ENCODE measurements at places on chromosomes 2 and 18.

DNA sequence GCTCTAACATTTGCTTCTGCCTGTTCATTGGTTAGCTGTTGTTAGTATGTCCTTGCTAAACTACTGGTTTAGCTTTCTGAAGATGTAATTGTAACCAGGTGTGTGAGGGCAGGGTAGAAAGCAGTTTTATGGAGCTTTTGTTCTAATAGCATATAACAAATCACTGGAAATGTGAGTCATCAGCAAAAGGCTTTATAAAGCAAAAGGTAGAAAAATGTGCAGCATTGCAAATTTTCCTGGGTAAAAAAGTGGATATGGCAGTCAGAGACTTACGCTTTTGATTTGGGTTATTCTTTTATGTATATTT is 85.3 kb downstream of the ZNF407 start:
- DNase-seq: no peak

DNA sequence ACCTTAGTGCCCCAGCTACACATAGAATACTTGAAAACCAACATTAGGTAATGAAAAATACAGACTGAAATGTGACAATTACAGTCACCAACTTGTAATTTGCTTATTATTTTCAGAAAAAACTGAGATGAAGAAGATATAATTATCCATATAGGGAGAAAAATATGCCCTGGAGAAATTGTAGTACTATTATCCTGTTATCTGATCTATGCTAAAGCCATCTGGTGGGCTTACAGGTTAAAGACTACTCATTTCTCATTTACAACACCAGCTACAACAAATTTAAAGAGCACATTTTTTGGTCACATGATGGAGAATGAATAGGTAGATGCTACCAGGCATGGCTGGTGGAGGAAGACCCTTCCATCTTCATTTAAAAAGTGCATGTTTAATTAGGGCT is 79.6 kb upstream of the NYAP2 start:
- no peak for DNase-seq

DNA sequence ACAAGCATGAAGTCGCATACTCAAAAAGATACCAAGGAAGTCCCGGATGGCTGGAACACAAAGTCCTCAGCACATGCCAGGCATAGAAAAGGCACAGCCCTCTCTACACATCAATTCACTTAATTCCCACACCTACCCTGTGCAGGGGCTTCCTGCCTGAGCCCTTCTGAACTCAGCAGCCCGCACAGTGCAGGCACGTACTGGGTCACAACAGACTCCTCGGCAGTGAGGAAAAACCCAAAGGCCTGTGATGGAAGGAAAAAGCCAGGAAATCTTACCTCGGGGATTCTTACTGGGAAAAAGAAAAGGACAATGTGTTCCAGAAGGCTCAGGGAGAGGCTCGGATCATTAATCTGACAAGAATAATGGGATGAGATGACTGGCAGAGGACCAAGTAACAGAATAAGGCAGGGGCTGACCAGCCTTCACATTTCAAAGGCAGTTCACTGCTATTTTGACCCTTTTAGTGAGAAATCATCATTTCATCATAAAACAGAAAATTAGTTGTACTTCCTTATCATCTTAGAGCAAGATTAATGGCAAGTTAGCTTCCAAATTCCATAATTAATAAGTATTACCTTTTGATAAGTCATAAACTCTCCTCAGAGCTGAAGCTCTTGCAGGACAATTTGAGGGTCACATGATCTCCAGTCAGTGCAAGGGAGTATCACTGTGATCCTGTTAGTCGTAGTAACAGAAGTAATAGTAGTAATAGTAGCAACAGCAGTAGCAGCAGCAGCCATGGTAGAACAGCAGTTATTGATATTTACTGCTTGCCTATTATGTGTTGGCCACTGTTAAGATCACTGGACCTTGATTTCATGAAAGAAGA is 87.4 kb downstream of the STK39 start:
- DNase-seq: no peak

- DNase-seq: no peak
Measured at GRCh38 chr2:201952187-201952586, 81.5 kb upstream of the FZD7 start.

DNA sequence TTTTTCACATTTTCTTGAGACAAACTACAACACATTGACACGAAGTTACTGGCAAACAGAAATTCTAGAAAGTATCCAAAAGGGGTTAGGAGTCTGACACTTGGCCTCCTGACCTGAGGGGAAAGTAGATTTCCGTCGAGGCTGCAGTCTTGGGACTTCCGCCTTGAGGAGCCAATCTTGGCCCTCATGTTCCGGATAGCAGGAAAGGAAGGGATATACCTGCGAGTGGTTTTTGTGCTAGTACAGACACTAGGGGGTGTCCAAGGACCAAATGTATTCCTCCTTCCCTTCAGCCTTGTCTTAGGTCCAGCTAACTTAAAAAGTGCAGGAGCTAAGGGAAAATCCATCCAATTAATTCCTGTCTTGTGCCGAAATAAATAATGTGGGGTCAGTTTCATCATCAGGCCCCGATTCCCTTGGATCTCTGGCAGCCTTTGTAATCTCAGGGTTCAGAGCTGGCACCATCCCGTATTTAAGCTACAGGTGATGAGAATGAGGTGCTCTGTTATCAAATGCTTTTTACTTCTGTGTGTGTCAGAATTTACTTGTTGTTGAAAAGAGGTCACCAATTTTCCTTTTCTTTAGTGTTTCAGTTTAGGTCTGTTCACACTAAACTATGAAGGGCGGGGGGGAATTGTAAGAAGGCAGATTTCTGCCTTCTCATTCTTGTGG is 330.2 kb upstream of the FANCL start:
- no peak for DNase-seq

- no peak for DNase-seq
Measured at GRCh38 chr2:48045613-48046012, 139.3 kb upstream of the FBXO11 start.

- no peak for DNase-seq
Measured at GRCh38 chr2:130729322-130730299, 741 bp downstream of the GPR148 start.

DNA sequence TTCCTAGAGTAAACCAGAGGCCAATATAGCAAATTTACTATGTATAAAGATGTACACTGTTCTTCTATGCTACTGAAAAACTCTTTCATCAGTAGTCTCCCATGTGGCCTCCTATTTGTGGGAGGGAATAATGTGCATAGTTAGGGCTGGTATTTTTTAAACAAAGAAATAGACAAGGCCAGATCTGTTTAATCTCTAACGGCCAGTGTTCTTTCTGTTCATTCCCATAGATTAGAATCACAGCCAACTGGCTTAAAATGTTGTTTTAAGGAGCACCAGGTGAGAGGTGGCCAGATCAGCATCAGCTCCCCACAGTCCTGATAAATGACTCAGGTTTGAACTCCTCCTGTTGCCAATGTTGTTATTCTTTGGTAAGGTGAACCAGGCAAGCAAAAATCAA is 12.1 kb downstream of the LYPD6 start:
- DNase-seq: no peak

GRCh38 chr18:23094411-23095190 is 40.7 kb upstream of the CABLES1 start:
- DNase-seq: no peak

GRCh38 chr2:201464547-201464946 is 13.0 kb downstream of the STRADB start:
- DNase-seq: no peak

GRCh38 chr2:97845133-97845532 is 131.8 kb downstream of the ZAP70 start:
- no peak for DNase-seq

DNA sequence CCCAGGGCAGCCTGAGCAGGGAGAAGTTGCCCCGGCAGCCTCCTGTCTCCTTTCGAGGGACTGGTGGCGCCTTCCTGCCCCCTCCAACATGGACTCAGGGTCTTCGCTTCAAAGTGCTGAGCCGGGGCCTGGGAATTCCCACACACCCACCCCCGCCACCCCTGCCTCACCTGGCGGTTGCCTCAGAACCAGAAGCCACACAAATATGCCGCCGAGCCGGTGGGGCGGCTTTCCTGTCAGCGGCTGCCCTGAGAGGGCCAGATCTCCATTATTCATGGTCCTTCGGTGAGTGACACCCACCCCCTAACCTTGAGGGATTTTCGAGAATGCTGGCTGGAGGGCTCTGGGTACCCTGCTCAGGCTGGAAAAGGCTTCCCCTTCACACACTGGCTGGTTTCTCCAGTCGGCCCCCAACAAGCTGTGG is 71.7 kb downstream of the SMAD7 start:
- DNase-seq: no peak

DNA sequence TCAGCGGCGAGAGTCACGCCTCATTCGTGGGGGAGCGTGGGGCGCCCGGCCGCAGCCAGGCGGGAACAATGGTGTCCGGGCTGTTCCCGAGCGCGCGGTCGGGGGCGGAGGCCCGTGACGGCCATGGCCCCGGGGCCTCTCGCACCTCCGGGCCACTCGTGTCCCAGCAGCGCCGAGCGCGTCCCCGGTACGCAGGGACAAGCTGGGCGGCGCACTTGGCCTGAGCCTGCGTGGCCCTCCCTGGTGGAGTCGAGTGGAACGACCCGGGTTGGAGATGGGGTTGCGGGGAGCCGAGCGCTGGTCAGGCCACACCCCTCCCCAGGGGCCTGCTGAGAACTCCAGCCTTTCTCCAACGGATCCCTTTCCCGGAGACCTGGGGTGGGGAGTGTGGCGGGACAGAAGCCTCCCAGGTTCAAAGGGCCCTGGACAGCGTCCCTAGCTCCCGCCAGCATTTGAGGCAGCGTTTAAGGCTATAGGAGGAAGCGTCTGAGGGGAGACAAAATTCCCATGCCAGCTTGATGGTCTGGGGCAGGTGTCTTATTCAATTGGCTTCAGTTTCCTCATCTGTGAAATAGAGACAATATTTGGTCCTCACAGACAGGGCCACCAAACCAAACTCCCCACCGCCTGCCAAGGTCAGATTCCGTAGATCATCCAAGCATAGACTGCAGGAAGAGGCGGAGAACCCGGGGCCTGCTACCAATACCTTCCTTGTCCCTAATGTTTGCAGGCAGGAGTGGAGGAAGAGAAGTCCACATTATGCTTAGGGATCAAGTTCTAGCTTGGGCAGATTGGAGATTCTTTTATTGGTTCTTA is 553 bp downstream of the CNDP2 start:
- DNase-seq: no peak

GRCh38 chr2:45962177-45962921 is 310.9 kb downstream of the PRKCE start:
- DNase-seq: no peak

GRCh38 chr2:18156002-18156401 is 277.5 kb downstream of the KCNS3 start:
- DNase-seq: no peak

DNA sequence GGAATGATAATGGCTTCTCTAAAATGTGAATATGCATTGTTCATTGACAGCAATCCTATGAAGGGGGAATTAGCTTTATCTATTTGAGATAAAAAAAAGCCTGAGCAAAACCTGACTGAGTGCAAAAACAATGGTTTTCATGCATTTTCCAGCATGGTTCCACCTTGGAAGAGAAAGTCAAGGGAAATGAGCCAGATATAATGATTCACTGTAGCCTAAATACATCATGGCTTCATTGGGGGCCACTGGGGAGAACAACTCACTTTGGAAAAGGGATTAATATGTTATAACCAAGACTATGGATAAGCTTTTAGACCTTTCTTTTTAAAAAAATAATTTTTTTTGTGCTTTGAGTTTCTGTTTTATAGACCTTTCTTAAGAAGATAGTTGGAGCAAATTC is 679.7 kb downstream of the NYAP2 start:
- no peak for DNase-seq

DNA sequence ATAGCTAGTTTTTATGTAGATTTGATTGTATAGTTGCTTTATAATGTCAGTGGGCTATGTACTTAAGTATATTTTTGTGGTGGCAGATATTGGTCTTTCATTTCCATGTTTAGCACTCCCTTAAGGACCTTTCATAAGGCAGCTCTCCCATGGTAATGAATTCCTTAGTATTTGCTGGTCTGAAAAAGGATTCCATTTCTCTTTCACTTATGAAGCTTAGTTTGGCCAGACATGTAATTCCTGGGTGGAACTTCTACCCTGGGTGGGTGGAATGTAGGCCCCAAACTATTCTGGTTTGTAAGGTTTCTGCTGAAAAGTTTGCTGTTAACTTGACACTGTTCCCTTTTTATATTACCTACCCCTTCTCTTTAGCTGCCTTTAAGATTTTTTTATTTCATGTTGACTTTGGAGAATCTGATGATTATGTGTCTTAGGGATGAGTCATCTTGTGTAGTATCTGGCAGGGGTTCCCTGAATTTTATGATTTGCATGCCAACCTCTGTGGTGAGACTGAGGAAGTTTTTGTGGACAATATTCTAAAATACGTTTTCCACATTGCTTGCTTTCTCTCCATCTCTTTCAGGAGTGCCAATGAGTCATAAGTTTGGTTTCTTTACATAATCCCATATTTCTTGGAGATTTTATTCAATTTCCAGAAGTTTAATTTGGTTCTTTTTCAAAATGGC is 65.4 kb upstream of the VRK2 start:
- DNase-seq: no peak

DNA sequence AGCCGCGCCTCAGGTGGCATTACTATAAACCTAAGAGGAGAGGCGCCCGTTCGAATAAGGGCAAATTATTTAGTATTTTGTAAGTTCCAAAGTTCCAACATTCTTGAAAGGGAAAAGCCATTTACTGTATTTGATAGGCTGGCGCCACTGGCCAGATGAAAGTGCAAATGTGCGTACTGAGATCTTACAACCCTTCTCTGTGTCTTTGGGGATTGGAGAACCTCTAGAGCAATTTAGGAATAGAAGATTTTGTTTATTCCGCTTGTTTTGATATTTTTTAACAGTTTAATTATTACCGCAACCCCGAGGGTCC is 467 bp upstream of the WDR35 start:
- DNase-seq: no peak

DNA sequence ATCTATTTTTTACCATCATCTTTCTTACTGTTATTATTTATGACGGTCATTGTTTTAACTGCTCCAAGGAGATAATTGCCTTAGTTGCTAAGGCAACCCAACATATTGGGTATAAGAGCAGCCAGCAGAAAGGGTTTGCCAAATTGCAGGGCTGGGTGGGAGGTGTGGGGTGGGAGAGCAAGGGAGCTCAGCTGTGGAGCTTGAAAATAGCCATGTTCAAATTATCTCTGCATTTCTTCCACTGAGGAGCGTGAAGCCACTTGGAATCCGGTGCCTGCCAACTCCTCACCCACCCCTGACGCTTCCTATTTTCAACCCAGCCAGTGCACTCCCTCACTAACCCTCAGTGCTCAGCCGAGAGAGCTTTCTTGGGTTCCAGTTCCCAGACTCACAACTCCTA is 60.8 kb downstream of the SETBP1 start:
- no peak for DNase-seq

DNA sequence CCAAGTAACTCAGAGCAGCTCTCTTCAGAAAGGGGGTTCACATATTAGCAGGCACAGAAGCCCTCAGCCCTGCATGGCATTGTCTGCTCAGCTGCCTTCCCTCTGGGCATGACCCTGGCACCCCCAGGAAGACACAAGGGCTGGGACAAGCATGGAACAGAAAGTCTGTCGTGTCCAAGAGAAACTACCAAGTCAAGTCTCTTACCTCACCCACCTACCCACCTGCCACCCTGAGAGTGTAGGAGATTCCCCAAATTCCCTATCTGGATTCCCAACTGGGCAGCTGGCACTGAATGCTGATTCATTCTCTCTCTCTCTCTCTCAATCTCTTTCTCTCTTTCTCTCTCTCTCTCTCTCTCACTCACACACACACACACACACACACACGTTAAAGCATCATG is 21.6 kb downstream of the SMAD7 start:
- DNase-seq: no peak

- no peak for DNase-seq
Measured at GRCh38 chr18:23059541-23060465, 75.5 kb upstream of the CABLES1 start.

GRCh38 chr18:61554117-61554776 is 221.0 kb downstream of the CDH20 start:
- no peak for DNase-seq

- no peak for DNase-seq
Measured at GRCh38 chr2:145114726-145115125, 594.8 kb upstream of the ZEB2 start.

Measured in activated T-cell treated with anti-CD3 and anti-CD28 coated beads for 4 hours (primary cell).